Temporal lobe (tissue), 4 donors: ENCODE measurements at places on chromosomes 4 and X. TPM values are rescaled to one million over a fixed set of nuclear protein-coding genes. Genes with fewer than 3 reads are reported as not detected.

The TRMT10A gene
- total RNA-seq: 2.2 TPM

The MSANTD1 gene
- 3.4 TPM for total RNA-seq

The SLC6A8 gene
- 13.8 TPM for total RNA-seq

The NHSL2 gene
- total RNA-seq: 1.7 TPM

The PLCXD1 gene
- 8.1 TPM for total RNA-seq

The SLC7A11 gene
- total RNA-seq: 31.5 TPM

The SHROOM2 gene
- total RNA-seq: 17.9 TPM

The MAGED4 gene
- 119 TPM for total RNA-seq

The EDNRA gene
- 5.4 TPM for total RNA-seq

The HTRA3 gene
- 2.0 TPM for total RNA-seq

The FGFR3 gene
- 6.1 TPM for total RNA-seq

The CACNA1F gene
- total RNA-seq: not detected

The MAGIX gene
- 1.5 TPM for total RNA-seq

The ADH1C gene
- total RNA-seq: 0.25 TPM

The F8A3 gene
- total RNA-seq: 1.5 TPM

The KLHL4 gene
- 36.1 TPM for total RNA-seq

The REELD1 gene
- not detected for total RNA-seq

The GASK1B gene
- total RNA-seq: 14.3 TPM

The ATP1B4 gene
- not detected for total RNA-seq

The MAP7D3 gene
- 0.98 TPM for total RNA-seq

The SMIM20 gene
- 17.0 TPM for total RNA-seq

The TMEM35A gene
- 74.0 TPM for total RNA-seq

The RHOH gene
- 0.25 TPM for total RNA-seq

The OGT gene
- total RNA-seq: 171 TPM

The ZMYM3 gene
- 26.3 TPM for total RNA-seq

The EMCN gene
- total RNA-seq: 2.5 TPM

The HSFX2 gene
- total RNA-seq: not detected

The CWH43 gene
- total RNA-seq: not detected

The RAB40AL gene
- total RNA-seq: 0.98 TPM

The CDKL5 gene
- 55.3 TPM for total RNA-seq

The MGARP gene
- 0.49 TPM for total RNA-seq

The DCAF8L2 gene
- total RNA-seq: not detected

The ZXDA gene
- total RNA-seq: 17.0 TPM

The PCDH10 gene
- 79.9 TPM for total RNA-seq

The RBM41 gene
- 21.6 TPM for total RNA-seq

The GPR82 gene
- total RNA-seq: not detected

The ETDA gene
- not detected for total RNA-seq

The SMIM10L2A gene
- total RNA-seq: 9.1 TPM

The NSG1 gene
- total RNA-seq: 253 TPM

The UNC5C gene
- 14.0 TPM for total RNA-seq

The GPR143 gene
- 0.98 TPM for total RNA-seq

The SHISA3 gene
- total RNA-seq: not detected

The FAM184B gene
- total RNA-seq: 4.4 TPM

The NWD2 gene
- 29.0 TPM for total RNA-seq

The WAS gene
- 0.74 TPM for total RNA-seq

The CXCL8 gene
- total RNA-seq: 4.7 TPM

The DCX gene
- 461 TPM for total RNA-seq

The CTAG1B gene
- total RNA-seq: not detected

The TSPAN5 gene
- 112 TPM for total RNA-seq

The HADH gene
- total RNA-seq: 12.5 TPM
